ENCODE measurements at places on chromosomes 12 and 14.

- DNase-seq: no peak
These were observed 11.8 kb downstream of the GCH1 start for GRCh38 chr14:54890788-54891187.

DNA sequence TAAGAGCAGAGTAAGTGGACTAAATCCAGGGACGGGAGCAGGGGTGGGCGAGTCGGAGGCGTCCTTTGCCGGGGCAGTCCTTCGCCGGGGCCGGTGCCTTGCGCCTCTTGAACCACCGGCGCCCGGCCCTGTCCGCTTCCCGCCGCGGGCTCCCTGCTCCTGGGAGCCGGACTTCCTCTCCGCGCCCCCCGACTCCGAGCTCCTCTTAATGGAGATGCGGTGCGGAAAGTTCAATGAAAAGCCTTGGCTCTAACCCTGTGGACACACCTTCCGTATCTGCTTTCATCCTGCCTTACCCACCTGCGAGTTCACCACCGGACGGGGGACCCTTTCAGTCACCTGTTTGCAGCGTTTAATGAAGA lies 412 bp downstream of the FGFR1OP2 start:
- DNase-seq: no peak

DNA sequence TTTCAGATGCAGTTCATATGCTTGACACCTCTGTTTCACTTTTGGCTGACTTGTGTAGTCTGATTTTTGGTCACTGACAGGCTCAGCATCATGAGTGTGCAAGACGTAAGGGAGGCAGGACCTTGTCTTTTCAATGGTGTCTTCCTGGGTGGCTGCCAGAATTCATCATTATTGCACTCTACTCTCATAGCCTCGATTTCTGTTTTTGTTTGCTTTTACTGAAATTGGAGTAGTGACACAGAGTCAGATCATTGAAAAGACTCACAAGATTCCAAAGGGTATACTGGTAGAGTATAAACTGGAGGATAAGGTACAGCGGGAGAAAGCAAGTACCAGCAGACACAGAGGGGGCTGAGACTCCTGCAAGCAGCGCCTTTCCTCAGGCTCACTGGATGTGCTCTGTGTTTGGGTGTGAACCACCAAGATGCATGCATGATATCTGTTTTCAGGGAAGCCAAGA lies 126.3 kb upstream of the FGD4 start:
- DNase-seq: no peak

DNA sequence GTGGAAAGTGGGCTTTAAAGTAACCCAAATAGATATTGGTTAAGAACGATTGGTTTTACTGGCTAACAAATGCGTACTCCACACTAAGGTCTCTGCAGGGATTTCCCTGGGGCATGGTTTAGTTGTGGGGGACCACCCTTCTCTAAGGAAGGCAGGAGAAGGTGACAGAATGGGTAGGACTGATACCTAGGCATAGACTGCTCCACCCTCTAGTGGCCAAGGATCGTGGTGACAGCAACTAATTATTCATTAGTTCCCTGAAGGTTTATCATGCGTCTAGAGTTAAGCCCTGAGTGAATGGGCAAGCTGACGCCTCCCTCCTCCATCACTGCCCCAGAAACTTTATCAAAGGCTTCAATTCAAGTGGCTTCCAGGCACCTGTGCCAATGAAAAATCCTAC lies 9.1 kb downstream of the FAM181A start:
- no peak for DNase-seq

GRCh38 chr14:100585448-100586152 lies 1.6 kb downstream of the BEGAIN start:
- DNase-seq: no peak

Measured in stimulated activated CD8-positive, alpha-beta memory T cell treated with anti-CD3 and anti-CD28 coated beads, Interleukin-4, amount 100 ng/mL, for 1 hour (primary cell).